ENCODE measurements at places on chromosomes 5 and 9.

- DNase-seq: no peak
These were observed 46.8 kb downstream of the CHSY3 start for GRCh38 chr5:129951039-129951438.

DNA sequence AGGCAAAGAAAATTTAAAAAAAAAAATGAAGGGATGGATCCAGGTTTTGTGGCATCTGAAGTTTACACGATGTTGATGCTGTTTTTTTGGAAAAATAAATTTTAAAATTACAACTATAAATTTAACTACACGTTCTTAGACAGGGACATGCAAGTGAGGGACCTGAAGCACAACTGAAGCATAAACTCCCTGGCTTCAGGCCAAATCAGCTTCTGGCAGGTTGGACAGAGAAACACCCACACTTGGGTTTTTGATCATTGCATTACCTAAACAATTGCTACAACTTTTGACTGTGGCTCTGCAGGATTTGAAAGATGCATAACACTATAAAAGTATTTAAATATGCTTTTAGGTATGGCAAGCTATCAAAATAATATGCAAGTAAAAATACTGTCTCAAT lies 1318.3 kb upstream of the DMAC1 start:
- DNase-seq: peak; percentile 47

DNA sequence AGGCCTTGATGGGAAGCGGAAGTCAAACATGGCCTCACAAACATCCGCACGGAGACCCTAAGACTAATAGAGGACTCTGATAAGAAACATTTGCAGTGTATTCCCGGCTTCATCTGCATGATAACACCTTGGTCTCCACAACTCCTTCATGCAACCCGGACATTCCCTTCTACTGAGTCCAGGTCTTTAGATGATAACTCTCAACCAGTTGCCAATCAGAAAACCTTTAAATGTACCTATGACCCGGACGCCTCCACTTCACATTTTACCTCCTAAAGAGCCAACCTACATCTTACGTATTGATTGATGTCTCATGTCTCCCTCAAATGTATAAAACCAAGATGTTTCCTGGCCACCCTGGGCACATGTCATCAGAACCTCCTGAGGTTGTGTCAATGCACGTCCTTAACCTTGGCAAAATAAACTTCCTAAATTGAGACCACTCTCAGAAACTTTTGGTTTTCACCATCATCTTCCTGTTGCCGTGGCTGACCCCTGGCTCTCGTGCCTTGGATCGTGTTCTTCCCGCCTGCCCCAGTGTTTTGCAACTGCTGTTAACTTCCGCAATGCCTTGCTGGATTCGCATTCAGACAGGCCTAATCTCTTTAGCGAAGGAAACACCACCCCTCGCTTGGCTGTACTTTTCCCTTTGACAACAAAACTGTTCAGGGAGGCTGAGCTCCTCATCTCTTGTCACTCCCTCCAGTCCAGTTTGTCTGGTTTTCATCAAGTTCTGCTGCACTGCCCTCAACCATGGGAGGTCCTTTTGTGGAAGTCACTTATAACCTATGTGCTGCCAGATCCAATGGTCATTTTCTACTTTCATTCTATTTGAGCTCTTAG lies 1.1 kb upstream of the DAP start:
- no peak for DNase-seq

DNA sequence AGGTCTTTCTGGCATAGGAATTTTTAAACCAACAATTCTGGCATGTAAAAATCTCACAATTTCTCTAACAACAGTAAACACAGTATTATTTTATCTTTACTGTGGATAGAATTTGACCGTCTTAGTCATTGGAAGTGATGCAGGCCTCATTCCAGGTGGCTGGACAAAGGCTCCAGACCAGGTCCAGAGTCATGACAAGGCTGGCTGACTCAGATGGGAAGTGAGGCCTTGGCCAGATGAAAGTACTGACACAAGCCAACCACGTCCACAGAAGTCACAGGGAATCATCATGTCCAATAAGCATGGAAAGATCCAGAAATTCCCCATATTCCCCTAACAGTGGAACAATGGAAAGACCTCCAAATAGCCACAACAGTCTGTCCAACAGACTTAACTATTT lies 12.4 kb downstream of the SPOCK1 start:
- no peak for DNase-seq

DNA sequence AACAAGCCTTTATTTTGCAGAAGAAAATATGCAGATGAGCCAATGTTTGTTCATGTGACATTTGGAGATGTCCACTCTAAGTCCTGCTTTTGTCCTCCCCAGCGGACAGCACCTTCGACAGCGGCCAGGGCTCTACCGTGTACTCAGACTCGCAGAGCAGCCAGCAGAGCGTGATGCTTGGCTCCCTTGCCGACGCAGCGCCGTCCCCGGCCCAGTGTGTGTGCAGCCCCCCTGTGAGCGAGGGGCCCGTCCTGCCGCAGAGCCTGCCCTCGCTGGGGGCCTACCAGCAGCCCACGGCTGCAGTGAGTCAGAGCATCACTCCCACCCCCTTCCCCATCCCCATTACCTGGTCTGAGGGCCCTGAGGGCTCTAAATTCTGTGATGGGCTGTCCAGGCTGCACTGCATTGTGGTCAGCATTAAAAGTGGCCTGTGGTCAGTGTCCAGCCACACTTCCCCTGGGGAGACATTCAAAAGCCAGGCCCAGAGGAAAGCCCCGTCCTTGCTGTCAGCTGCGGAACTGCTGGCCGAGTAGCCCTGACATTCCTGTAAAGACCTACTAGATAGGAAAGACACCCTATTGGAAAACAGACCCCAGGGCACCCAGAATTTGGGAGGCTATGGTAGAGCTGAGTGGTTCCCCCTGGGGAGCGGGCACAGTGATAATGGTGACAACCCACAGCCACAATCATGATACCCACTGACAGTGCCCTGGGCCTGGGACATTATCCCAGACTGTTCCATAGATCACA lies 69.0 kb downstream of the WNK2 start:
- DNase-seq: no peak

- DNase-seq: peak; percentile 59
These were observed 84.8 kb downstream of the MVB12B start for GRCh38 chr9:126411225-126411947.

DNA sequence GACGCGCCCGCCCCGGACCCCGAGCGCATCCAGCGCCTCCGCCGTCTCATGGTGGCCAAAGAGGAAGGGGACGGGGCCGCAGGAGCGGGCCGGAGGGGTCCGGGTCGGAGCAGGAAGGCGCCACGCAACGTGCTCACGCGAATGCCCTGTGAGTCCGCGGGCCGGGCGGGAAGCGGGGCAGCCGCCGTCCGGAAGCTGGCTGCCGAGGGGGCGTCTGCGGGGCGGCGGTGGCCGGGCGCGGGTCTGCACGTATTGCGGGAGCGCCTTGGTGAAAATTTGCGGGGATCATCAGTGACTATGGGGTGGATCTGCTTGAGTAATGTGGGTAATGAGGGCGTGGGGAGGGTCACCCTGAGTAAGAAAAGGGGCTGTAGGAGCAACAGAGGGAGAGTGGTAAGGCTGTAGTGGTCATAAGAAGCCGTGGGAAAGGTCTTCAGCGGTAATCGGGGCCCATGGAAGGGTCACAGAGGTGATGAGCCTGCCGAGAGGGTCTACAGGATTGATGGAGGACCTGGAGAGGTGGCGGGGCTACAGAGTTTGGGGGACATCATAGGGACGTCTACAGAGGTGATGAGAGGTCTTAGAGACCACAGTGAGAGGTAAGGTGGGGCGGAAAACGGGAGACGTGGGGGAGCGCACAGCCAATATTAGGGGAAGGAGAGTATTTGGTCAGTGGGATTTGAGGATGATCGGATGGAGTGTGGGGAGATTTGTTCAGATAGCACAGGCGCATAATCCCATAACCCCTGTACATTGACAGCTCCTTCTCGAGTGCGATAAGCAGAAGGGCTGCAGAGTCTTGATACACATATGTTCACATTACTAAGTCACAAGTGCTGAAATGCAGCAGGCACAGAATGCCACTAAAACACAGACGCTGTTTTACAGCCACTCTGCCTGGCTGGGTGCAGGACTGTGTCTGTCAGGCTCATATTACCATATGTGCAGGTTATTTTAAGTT lies 819 bp downstream of the LSM11 start:
- DNase-seq: peak; percentile 2

DNA sequence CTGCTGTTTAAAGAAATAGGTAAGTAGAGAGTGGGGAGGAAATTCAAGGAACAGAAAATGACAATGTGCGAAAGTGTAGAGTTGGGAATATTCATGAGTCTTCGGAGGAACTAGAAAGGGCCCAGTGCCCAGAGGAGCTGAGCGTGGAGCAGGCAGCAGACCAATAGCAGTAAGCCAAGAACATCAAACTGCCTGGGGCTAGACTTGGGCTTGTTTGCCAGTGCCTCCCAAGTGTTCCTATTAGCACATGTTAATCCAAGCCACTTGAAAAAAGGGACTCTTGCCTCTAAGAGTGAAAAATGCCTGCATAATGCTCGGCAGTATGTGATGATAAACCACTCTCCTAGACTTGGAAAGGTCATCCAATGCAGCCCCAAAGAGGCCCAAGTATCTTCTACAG lies 1.2 kb upstream of the TAL2 start:
- no peak for DNase-seq

- no peak for DNase-seq
These were observed 524.1 kb downstream of the TMEM38B start for GRCh38 chr9:106218427-106218826.

DNA sequence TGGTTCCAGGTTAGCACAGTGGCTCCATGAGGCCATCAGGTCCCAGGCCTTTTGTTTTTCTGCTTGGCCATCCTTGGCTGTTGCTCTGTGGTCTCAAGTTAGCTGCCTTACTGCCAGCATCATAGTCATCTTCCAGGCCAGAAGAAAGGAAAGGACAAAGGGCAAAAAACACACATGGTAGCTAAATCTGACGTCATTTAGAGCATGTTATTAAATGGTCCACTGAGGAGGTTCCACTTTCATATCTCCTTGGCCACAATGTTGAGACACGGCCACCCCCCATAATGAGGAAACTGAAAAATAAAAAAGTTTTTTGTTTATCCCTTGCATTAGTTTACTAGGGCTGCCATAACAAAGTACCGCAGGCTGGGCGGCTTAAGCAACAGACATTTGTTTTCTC lies 106.4 kb upstream of the NIPBL start:
- no peak for DNase-seq

DNA sequence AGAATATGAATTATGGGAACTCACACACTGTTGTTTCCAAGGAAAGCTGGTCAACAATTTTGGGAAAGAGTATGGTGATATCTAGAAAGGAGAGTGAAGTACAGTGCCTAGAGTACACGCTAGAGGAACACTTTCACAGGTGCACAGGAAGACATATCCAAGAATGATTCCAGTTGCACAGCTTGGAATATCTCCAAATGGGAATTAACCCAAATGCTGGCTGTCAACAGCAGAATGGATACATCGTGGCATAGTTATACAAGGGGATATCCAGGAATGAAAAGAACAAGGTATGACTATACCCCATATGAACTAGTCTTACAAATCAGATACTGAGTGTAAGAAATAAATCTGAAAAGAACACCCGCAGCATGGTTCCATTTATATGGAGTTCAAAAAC lies 231.3 kb downstream of the FSTL4 start:
- DNase-seq: no peak

GRCh38 chr5:52132053-52132452 lies 655.7 kb upstream of the ITGA1 start:
- DNase-seq: no peak

DNA sequence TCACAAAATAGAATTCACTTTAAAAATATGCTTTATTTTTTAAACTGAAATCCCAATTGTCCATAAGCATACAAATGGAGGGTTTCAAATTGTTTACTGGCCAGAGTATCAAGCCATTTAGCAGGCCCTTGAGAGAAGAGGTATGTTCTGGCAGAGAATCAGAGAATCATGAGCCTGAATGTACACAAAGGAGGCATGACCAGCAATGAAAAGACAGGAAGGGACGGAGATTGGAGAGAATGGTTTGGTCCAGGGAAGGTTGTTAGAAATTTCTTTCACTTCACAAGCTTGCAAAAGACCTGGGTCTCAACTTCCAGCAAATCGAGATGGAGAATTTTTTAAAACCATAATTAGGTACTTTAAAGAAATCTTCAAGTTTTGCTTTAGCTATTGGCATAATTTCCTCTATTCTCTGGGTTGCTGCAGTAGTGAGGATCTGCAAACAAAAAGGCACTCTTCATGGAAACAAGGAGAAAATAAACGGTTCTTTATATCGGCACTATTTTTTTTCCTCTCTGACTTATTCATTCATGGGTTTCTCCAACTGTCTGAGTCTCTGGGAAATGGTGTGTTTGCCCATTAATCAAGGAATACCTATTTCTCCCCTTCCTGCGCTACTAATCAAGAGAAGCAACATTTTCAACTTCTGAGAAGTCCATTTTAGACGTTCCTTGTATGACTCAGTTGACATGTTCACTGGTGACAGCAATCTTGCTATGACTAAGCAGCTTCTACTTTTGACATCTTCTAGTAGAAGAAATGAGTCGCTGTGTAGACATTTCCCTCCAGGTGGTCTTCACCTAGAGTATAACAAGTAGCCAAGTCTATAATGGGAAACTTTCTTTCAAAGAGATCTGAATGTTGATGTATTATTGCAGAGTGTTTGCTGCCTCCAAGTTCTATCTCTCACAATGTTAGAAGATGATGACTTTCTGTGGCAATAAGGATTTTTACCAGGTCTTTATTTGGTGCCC lies 23.1 kb upstream of the ERCC6L2 start:
- DNase-seq: no peak

GRCh38 chr5:131792896-131793295 lies 3.9 kb downstream of the FNIP1 start:
- DNase-seq: no peak

GRCh38 chr5:124951661-124952060 lies 205.2 kb upstream of the ZNF608 start:
- DNase-seq: no peak

DNA sequence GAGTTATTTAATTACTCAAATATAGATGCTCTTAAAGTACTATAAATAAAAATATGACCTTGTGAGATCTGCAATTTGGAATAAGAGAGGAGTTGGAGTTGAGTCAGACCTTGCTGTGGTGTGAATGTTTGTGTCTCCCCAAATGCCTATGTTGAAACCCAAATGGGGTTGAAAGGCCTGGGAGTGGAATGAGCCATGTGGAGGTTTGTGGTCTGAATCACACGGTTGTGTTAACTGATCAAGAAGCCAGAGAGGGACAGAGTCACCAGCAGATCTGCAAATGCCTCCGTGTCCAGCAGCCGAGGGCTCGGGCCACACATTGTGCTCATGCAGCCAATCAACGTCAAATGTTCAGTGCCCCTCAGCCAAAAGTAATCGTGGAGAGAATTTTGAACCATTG lies 404.4 kb downstream of the ICE1 start:
- no peak for DNase-seq

DNA sequence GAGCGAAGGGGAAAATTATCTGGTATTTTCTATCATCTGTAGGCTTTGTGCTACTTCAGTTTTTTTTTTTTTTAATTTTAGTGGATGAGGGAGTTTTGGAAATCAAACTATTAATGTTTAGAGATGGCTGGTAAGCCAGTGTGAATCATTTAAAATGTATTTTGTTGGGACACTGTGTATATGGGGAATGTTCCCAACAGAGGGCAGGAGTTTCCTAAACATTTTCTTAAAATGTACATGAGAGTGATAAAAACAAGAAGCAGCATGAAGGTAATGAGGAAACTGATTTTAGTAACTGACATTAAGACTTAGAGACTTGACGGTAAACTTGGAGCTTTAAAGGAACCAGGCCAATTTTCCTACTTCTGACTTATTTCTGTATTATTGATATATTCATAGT lies 68.2 kb upstream of the ITGA2 start:
- no peak for DNase-seq

Measured in NCI-H1105 (cell line).